SK-N-DZ (cell line): ENCODE measurements at places on chromosomes 12 and 14.

- no peak for DNase-seq
Measured at GRCh38 chr14:96991226-96991625, 194.0 kb downstream of the VRK1 start.

- peak; percentile 17 for DNase-seq
Measured at GRCh38 chr12:85244561-85244960, 35.5 kb upstream of the ALX1 start.

DNA sequence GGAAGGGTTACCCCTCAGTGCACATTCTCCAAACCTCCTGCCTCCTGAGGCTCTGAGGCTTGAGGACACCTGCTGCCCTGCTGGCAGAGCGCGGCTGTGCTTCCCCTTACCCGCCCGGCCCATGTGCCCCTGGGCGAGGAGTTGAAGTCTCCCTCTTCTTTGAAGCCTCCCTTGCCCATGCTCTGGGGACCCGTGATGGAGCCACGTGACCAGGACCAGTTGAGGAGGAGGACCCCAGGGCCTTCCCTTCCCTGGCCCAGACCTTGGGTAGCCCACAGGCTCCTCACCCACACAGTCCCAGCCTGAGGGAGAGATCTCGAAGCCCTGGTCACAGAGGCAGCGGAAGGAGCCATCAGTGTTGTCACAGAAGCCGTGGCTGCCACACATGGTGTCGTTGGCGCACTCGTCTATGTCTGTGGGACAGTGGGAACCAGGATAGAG lies 12.9 kb downstream of the ISCA2 start:
- DNase-seq: no peak

DNA sequence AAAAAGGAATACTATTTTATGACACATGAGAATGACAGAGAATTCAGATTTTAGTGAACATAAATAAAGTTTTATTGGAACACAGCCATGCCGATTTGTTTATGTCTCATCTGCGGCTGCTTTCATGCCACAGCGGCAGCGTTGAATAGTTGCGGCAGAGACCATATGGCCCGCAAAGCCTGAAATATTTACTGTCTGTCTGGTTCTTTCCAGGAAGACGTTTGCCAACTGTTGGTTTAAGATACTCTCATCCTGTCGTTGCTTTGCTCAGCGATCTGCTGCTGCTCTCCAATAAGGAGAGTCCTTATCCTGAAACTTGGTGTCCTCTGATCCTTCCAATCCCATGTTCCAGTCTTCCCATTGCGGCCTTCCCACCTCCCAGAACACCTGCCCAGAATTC lies 89.9 kb downstream of the SLC24A4 start:
- DNase-seq: no peak

DNA sequence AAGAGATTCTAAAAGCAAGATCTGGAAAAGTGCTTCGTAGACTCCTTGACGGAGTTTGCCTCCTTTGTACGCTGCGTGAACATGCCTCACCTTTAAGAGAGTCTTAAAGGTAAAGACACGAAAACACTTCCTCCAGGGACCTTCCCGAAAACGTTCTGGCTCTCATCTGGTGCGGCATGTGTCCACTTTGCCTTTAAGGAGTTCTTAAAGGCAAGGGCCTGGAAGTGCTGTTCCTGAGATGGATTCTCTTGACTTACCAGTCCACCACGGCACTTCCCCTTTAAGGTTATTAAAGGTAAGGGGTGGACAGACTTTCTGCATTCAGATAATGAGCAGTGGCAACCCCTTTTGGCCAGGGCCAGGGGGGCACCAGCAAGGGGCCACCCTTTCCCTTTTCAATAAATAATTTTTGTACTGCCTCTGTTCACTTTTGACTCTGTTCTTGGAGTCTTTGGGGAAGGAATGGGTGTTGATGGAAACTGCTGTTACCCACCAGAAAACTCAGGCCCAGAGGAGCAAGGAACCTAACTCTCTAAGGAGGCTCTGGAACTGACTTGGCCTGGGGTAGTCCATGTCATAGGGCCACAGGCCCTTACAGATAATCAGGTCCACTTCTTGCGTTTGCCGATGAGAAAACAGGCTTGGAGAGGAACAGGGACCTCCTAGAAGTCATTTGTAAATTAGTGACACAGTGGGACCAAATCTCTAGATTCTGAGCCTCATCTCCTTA lies 4.4 kb downstream of the REM2 start:
- DNase-seq: peak; percentile 94

- peak; percentile 59 for DNase-seq
Measured at GRCh38 chr12:124754949-124755800, 108.5 kb downstream of the SCARB1 start.

- DNase-seq: no peak
Measured at GRCh38 chr12:45243963-45244362, 28.1 kb downstream of the ANO6 start.

- no peak for DNase-seq
Measured at GRCh38 chr14:104700747-104701217, 11.4 kb downstream of the INF2 start.

- DNase-seq: no peak
Measured at GRCh38 chr12:130456375-130457199, 118.9 kb downstream of the PIWIL1 start.

GRCh38 chr14:83909507-83909906 lies 1620.4 kb upstream of the FLRT2 start:
- DNase-seq: no peak

- no peak for DNase-seq
Measured at GRCh38 chr14:52885230-52885629, 65.6 kb downstream of the FERMT2 start.

- DNase-seq: no peak
Measured at GRCh38 chr12:622416-622815, 40.8 kb downstream of the NINJ2 start.

- DNase-seq: no peak
Measured at GRCh38 chr12:54997929-54998522, 13.5 kb upstream of the TESPA1 start.

DNA sequence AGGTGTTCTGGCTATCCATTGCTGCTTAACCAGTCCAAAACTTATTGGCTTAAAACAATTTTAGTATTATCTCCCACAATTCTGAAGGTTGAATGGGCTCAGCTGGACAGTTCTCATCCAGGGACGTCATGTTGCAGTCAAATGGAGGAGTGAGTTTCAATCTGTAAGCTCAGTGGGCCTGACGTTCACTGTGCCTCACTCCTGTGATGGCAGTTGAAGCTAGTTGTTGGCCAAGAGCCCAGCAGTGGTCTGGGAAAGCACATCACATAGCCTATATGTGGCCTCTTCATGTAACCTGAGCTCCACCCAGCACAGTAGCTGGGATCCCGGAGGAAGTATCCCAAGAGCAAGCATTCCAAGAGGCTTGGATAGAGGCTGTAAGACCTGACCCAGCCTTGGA lies 40.6 kb upstream of the CDKN3 start:
- no peak for DNase-seq

GRCh38 chr14:100535287-100536120 lies 51.7 kb downstream of the BEGAIN start:
- DNase-seq: no peak

- no peak for DNase-seq
Measured at GRCh38 chr12:41527062-41527461, 338.9 kb downstream of the PDZRN4 start.

GRCh38 chr12:64610079-64610659 lies at the start of gene RASSF3:
Gene RASSF3, plus strand, starts transcription at chr12:64610495. Its CDS starts 138 bp downstream, at chr12:64610633.
- DNase-seq: peak; percentile 67

DNA sequence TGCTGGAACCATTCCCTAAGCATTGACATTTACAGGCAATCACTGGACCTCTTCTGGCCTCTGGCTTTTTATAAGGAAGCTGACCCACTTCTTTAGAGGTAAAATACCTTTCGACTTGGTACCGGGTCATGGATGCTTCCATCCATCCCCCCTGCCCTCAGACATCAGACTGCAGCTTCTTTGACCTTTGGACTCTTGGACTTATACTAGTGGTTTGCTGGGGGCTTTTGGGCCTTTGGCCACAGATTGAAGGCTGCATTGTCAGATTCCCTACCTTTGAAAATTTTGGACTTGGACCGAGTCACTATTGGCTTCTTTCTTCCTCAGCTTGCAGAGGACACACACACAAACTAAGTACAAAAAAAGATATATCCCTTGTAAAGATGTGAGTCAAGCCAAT lies 86.1 kb downstream of the TTC6 start:
- no peak for DNase-seq

GRCh38 chr14:97293659-97294058 lies 496.5 kb downstream of the VRK1 start:
- DNase-seq: no peak

DNA sequence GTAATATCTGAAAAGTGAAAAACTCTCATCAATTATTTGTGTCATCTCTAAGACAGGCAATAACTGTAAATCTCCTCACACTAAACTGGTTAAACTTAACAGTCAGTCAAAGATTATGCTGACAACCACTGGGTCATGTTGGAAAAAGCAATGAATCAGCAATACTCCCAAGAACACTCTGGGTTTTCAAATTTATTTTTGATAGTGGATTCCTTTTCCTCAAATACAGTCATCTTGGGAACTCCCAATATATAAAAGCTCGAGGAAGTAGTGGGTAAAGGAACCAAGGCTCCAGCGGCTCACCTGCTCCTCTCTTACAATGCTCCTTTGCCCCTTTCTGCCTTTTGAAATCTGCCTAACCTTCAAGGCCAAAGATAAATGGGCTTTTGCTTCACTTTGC lies 70.0 kb downstream of the ARMH4 start:
- no peak for DNase-seq

DNA sequence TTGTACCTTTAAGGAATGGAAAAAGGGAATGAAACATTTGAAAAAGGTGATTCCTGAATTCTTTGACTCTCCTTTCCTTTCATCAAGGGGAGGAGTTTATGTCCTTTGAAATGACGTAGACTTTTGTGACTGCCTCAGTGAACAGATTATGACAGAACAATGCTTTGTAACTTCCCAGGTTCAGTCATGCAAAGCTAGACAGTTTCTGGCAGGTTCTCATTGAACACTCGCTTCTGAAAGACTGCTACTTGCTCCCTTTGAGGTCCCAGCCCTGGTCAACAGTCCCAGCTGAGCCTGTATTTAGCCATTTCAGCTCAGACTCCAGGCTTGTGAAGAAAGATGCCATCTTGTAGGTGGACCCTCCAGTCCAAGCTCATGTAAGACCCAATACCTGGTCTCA lies 1178.9 kb downstream of the BCL11B start:
- DNase-seq: no peak
